Fibroblast of mammary gland (primary cell): ENCODE measurements at places on chromosomes 16 and 17.

GRCh38 chr16:46949241-46949892 lies 24.1 kb downstream of the DNAJA2 start:
- DNase-seq, result no peak

DNA sequence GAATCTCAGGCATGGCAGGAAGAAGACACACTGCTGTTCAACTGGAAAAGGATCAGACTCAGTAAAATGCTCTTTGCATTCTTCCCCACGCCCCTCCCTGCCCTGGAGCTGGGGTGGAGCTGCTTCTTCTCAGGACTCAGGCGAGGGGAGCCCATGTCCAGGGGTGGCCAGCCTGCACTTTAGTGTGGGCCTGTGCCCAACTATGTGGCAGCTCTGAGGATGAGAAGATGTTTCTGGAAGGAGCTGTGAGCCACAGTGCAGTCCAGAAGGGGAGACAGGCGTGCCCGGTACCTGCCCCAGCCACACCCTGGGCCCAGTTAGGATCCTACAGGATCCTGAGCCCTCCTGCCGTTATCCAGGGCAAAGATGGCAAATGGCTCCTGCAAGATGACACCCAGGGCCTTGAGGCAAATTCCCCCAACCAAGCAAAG lies 120.3 kb downstream of the ANKRD11 start:
- no peak for DNase-seq

DNA sequence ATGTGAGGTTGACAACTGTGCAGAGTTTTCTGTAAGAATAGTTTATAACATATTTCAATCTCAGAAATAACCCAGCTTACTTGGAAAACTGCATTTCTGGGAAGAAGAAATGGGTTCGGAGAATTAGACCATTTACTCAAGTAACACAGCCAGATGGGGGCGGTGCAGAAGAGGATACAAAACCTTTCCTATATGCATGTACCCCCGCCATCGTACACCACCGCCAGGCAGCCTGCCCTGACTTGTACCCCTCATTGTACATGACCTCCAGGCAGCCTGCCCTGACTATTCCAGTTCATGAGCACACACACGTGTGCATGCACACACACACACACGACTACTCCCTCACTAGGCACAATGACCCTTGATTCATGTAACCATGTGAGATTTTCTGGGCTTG lies 154.0 kb downstream of the C16orf78 start:
- peak; percentile 6 for DNase-seq

DNA sequence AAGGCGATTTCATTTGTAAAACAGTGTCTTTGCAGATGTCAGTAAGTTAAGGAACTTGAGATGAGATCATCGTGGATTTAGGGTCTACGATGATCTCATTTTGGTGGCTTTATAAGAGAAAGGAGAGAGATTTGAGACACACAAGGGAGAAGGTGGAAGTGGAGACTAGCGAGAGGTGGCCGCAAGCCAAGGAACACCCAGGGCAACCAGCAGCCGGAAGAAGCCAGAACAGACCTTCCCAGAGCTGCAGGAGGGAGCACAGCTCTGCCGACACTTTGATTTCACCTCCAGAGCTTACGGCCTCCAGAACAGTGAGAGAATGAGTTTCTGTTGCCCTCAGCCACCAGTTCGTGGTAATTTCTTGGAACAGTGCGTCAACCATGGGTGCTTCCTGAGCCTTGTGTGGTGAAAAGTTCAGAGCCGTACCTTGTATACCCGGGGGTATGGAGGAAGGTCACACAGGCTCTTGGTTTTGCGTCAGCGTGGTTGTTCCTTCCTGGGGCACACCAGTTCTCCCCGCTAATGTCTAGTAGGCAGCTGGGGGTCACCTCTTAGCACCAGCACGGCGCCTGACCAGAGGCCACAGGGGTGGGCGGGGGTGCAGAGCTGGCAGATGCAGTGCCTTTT lies 12.9 kb upstream of the SEC14L1 start:
- peak; percentile 31 for DNase-seq

DNA sequence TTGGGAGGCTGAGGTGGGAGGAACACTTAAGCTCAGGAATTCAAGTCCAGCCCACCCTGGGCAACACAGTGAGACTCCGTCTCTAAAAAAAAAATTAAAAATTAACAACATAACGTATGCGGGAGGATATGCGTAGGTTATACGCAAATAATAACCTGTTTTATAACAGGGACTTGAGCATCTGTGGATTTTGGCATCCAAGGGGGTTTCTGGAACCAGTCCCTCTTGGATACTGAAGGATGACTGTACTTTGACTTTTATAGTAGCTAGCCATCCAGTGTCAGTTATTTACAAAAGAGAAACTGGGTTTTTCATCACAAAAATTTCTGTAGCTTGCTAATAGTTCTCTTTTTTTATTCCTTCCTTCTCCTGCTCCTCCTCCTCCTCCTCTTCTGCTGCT lies 64.5 kb downstream of the TNRC6C start:
- peak; percentile 35 for DNase-seq

DNA sequence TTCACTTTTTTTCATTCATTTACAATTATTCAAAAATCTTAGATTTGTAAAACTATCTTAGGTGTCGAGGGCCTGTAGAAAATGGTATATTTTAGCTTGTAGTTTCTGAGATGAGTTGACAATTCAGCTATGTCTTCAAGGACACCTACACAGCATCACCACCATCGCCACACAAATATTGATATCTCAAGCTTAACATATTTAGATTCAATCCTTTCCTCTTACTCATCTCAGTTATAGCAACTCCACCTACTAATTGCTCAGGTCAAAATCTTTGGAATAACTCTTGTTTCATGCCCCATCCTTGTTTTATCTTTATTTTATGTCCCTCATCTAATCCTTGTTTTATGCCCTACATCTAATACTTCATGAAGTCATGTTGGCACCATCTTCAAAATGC lies 276.8 kb downstream of the CDH11 start:
- DNase-seq, result no peak
